ENCODE measurements at places on chromosomes 5 and 9. TPM values are rescaled to one million over a fixed set of nuclear protein-coding genes. Genes with fewer than 3 reads are reported as not detected.

- no peak for DNase-seq
These were observed 103.1 kb downstream of the MTREX start for GRCh38 chr5:55410845-55411244.

DNA sequence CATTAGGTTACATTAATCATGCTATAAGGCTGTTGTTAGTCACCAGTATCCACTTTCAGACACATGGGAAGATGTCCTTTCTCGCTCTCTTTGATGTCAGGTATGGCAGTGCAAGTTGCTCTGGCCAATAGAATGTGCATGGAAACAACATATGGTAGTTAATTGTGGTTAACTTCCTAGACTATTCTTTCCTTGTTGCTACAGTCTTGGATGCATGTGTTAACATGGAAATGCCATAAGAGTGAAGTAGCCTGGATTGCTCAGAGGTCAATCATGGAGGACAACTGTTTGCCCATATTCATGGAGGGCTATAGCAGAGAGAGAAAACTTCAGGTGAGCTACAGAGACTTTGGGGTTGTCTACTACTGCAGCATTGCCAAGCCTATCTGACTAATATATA, 245.8 kb upstream of the GAS1 start:
- DNase-seq: no peak

GRCh38 chr9:108331596-108331995, 524.2 kb downstream of the ACTL7B start:
- no peak for DNase-seq

DNA sequence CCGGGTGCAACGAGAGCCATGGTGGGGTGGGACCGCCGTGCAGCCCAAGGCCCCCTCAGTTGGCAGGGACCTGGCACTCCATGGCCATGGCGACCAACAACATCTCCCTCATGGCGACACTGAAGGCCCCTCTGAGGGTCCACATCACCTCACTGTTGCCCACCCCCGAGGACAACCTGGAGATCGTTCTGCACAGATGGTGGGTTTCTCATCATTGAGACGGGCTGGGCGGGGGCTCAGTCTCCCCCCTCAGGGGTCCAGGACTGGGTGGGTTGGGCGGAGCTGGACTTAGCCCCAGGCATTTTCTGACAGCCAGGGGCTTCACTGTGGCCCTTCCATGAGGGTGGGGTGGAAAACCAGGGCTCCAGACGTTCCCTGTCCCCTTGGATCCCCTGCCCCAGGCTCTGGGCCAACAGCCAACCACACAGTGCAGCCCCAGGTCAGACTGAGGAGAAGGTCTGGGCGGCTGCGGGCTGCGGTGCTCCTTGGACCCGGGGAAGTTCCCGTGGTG, 734 bp downstream of the PAEP start:
- DNase-seq: no peak

DNA sequence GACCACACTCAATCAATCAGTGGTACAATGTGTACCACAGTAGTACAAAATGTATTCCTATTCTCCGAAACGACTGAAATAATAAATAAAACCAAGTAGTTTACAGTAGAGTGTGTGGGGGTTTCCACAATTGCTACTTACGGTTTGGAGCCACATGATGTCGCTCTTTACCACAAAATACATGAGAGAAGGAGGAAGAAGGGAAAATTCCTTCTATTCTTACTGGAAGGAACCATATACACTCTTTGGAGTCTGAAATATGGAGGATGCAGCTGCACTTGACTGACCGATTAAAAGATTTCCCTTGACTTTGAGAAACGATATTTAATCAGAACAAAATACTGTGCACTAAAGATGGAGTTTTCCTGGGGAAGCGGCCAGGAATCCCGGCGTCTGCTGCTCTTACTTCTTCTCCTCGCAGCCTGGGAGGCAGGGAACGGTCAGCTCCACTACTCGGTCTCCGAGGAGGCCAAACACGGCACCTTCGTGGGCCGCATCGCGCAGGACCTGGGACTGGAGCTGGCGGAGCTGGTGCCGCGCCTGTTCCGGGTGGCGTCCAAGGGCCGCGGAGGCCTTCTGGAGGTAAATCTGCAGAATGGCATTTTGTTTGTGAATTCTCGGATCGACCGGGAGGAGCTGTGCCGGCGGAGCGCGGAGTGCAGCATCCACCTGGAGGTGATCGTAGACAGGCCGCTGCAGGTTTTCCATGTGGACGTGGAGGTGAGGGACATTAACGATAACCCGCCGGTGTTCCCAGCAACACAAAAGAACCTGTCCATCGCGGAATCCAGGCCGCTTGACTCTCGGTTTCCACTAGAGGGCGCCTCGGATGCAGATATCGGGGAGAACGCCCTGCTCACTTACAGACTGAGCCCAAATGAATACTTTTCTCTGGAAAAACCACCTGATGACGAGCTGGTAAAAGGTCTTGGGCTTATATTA, at the start of gene PCDHA4:
Gene PCDHA4 (plus strand): TSS at position 235 of the 942 bp plus-strand sequence.
- no peak for DNase-seq

VCAN gene
- total RNA-seq: 24.0 TPM

TGFBR1 gene
- total RNA-seq: 39.1 TPM

EMB gene
- total RNA-seq: not detected

Measured in HFFc6 (cell line).